ENCODE measurements at places on chromosomes 13 and 19. TPM values are rescaled to one million over a fixed set of nuclear protein-coding genes. Genes with fewer than 3 reads are reported as not detected.

The FAM216B gene
- not detected for total RNA-seq

The LMTK3 gene
- total RNA-seq, result not detected

The DNAJB1 gene
- total RNA-seq, result 66.5 TPM

The COMP gene
- 0.37 TPM for total RNA-seq

The CBY2 gene
- not detected for total RNA-seq

The PABPC3 gene
- total RNA-seq, result under 0.01 TPM

The KCNN1 gene
- total RNA-seq, result not detected

The GFY gene
- not detected for total RNA-seq

The S1PR4 gene
- total RNA-seq, result not detected

The COL4A2 gene
- total RNA-seq, result 138 TPM

The SYNGR4 gene
- total RNA-seq, result not detected

The DKKL1 gene
- not detected for total RNA-seq

The WDR88 gene
- total RNA-seq, result not detected

The PRR36 gene
- total RNA-seq, result not detected

Measured in subcutaneous preadipocyte (primary cell).